ENCODE measurements at places on chromosomes 3 and 15.

- DNase-seq = no peak
Measured at GRCh38 chr15:51049081-51049480, 45.6 kb downstream of the TNFAIP8L3 start.

DNA sequence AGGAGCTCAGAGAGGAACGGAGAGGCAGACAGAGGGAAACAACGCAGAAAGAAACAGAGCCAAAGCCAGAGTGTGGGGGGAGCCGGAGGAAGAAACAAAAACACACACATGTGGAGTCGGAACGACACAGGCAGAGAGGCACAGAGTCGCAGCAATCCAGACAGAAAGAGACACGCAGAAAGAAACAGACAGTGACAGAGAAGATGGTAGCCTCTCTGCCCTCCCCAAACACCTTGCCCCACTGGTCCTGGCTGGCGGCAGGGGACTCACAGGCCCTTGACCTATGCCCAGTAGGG lies 1.7 kb downstream of the NCKIPSD start:
- DNase-seq = no peak

DNA sequence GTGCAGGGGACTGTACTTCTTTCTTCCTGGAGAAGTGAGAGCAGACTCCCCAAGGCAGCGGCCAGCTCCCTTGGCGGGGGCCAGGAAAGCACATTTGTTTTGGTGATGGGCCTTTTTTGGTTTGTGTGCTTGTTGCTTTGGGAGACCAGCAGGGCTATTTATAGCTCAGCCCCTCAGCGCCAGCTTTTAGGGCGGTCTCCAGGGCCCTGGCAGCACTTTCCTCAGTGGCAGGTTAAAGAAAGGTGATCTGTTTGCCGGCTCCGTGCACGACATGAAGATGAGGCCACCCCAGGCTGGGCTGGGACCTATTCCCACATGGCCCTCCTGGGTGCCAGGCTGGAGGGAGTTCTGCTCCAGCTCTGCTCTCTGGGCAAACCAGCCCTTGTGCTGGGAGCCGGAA lies 21.8 kb downstream of the SLC6A11 start:
- DNase-seq = no peak

DNA sequence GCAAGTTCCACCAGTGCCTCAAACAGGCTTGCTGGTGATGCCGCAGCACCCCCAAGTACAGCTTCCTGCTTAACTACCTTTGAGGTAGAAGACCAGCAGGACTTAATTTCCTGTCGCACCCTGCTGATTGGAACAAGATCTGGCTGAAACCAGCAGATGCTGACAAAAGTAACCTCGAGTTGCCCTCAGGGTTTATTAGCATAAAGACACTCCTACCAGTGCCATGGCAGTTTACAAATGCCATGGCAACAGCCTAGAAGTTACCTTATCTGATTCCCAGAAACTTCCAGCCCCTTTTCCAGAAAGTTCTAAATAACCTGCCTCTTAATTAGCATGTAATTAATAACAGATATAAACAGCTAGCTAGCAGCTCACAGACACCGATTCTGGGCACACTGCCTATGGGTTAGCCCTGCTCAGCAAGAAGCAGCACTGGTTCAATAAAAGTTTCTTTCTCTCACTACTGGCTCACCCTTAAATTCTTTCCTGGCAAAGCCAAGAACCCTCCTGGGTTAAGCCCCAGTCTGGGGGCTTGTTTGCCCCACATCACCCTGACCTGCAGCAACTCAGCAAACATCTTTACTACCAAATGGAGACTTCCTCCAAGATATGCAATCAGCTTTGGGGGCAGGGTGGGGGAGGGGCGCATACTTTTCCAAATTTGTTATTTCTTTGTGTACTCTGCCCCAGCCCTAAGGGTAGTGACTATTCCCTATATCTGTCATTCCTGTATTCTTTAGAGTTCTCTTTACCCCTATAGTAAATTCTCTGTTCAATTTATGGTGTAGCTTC lies 54.2 kb downstream of the MAP4 start:
- DNase-seq = peak; percentile 97

- DNase-seq = no peak
Measured at GRCh38 chr3:9800529-9800928, 7.6 kb downstream of the ARPC4 start.

DNA sequence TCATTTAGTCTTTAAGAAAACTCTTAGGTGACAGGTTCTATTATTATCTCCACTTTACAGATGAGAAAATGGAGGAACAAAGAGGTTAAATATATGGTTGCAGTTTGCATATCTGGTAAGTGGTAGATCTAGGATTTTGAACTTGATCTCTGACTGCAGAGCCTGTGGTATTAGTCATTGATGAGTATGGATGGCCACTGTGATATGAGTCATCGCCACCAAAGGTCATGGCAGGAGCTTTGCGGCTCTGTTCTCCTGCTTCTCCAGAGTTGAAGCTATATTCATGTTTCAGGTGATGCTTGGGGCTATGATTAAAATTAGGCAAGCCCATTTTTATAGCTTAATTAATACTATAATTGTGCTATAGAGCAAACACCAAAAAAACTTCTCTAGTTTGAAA lies 306.2 kb upstream of the DPPA4 start:
- DNase-seq = peak; percentile 51

DNA sequence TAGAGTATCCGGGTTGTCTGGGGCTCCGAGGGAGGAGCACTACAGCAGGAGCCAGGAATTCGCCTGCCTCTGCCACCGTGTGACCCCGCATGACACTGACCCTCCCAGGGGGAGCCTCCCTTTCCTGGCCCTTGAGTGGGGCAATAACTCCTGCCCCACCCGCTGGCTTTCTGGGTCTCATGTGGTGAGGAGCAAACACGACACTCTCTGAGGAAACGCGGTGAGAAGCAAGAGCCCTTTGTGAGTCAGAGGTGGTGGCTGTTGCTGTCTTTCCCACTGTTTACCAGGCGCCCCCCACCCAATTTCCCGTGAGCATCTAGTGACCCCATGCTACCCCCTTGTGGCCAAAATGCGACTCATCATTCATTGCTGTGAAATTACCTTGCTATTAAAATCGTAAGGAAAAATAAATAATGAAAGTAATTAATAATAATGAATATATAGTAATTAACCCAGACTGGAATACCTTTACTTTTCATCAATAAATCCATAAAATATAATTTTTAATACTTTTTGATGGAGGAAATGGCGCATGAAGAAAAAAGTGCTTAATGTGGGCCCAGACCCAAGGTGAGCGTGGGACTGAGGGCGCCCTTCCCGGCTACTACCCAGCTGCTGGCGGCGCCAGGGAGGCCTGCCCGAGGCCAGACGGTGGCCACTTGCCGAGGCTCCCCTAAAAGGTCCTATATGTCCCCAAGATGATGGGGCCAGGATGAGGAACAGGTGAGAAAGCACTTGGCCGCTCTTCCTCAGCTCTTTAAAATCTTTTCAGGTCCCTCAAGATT lies 29.3 kb downstream of the CCNL1 start:
- DNase-seq = peak; percentile 96

GRCh38 chr3:39809181-39809994 lies at the start of gene MYRIP:
MYRIP (plus strand) TSS chr3:39809609; CDS start chr3:39900817, 91,208 bp downstream.
- DNase-seq = peak; percentile 75

DNA sequence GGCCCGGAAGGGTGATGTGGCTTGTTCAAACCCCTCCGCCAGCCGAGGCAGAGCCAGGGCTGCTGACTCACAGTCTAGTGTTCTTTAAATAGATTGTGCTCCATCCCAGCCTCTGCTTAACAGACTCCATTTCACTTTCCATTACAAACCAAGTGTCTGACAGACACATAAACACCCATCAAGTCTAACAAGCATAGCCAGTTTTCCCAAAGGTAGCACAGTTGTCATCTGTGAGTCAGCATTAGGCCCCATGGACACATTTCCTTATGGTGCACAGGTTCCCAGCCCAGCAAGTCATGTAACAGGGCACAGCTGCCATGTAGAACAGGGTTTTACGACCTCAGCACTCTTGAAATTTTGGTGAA lies 109.9 kb upstream of the RAP2B start:
- DNase-seq = no peak

DNA sequence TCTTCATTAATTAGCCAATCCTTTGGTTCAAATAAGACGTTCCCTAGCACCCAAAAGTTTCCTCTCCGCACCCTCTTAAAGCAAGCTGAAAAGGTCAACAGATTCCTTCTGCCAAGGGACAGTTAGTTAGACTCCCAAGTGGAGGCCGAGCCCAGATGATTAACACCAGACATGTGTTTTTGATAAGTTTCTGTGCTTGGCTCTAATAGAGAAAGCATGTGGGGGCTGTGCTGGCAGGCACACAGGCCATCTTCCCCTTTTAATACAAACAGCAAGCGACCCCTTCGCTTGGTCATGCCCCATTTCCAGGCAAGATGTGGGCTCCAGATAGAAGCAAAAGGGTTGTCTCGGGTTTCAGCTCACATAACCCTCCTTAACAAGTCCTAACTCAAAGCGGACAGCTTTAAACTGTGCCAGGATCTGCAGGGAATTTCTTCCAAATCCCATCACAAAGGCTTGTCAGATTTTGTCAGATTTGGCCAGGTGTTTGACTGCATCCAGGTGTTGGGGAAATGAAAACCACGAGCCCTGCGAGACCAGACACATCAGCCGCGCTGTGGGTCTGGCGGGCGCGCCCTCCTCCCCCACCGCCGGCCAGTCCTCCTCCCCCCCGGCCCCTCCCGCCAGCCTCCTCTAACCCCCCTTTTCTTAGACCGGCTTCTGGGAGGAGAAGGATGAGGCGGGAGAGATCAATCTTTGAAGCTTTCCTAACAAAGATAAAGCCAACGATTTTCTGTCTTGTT lies 3.3 kb downstream of the HES1 start:
- DNase-seq = peak; percentile 87

DNA sequence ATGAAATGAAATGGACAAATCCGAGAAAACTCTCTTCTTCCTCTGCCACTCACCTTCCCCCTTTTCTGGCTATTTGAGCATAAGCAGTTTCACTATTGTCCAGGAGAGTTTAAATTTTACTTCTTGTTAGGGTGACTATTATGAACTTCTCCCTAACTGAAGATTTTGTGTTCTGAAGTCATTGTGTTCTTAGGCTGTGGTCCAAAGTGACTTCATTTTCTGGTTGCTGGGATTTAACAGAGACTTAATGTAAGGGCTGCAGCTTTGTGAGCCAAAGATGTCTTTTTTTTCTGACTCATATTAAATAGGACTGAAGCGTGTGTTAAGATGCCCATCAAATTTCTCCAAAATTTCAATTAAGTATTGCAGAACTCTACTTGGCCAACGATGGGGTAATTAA lies 46.5 kb upstream of the FSTL1 start:
- DNase-seq = no peak

DNA sequence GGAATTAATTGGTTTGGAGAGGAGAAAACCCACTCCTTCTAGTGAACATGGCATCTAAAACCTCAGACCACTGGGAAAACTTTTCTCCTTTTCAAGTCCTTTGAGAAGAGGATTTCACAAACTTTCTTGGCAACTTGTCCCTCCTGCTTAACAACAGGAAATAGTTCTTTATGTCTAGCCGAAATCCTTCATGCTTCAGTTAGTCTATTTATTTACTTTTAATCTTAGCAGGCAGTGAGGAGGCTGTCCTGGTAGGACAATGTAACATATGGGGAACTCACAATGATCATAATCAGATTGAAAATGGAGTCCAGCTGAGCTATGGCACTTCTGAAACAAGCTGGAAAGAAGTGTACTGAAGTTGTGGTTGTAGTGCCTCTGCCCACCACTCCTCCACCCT lies 50.6 kb downstream of the KY start:
- no peak for DNase-seq

DNA sequence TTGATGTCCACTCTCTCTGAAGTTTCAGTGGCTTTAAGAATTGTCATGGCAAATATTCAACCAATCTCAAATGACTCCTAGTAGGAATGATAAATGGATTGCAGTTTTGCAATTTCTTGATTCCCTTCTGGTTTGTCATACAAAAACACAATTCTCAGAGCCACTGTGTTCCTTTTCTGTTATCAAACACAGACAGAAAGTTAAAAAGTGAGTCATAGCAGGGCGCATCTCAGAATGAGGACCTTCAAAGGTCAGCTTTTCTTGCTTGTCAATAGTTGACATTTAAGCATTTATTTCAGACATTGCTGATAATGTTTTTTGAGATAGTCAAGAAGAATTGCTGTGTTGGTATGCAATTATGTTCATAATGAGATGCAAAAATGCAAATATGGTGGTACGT lies 405.9 kb downstream of the NR2F2 start:
- DNase-seq = no peak

GRCh38 chr3:27385504-27385903 lies 16.3 kb upstream of the NEK10 start:
- no peak for DNase-seq

- DNase-seq = no peak
Measured at GRCh38 chr3:3951501-3951900, 152.3 kb downstream of the LRRN1 start.

- no peak for DNase-seq
Measured at GRCh38 chr15:69504352-69505040, 51.9 kb downstream of the RPLP1 start.

- no peak for DNase-seq
Measured at GRCh38 chr3:58106640-58107039, 98.4 kb downstream of the FLNB start.

DNA sequence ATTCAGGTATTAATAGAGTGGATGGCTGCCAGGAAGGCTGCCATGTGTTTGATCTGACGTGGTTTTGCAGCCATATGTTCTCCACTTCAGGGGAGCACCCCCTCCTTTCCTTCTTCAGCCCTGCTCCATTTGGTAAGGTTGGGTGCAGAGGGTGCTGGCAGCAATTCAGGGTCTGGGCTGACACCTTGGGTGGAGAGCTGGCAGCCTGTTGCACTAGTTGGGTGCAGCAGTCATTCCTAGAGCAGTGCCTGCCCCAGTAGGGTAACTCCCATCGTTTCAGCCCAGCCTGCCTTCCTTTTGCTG lies 1.5 kb downstream of the TYRO3 start:
- no peak for DNase-seq

GRCh38 chr15:70964058-70964457 lies 71.4 kb downstream of the LRRC49 start:
- DNase-seq = no peak

- no peak for DNase-seq
Measured at GRCh38 chr3:51891242-51892039, 11.7 kb downstream of the IQCF1 start.

DNA sequence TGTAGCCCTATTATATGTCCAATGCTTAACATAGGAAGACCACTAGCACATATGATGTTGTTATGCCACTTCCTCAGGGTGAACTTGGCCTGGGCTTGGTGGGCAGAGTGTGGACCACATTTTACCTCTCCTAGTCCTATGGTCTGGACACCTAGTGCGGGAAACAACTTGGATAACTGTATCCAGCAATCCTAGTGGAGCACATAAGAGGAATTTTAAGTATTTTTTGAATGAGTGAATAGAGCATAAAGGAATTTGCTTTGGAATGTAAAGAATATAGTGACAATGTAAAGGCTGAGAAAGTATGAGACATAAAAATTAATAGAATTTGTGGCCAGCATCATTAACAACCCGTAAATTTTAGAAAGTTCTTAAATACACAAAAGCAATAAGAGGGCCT lies 528.9 kb downstream of the IGSF11 start:
- DNase-seq = no peak

Data from mesendoderm (in vitro differentiated cells).